Activated CD4-positive, alpha-beta T cell treated with anti-CD3 and anti-CD28 coated beads for 36 hours (primary cell): ENCODE measurements at places on chromosomes 3 and 15.

DNA sequence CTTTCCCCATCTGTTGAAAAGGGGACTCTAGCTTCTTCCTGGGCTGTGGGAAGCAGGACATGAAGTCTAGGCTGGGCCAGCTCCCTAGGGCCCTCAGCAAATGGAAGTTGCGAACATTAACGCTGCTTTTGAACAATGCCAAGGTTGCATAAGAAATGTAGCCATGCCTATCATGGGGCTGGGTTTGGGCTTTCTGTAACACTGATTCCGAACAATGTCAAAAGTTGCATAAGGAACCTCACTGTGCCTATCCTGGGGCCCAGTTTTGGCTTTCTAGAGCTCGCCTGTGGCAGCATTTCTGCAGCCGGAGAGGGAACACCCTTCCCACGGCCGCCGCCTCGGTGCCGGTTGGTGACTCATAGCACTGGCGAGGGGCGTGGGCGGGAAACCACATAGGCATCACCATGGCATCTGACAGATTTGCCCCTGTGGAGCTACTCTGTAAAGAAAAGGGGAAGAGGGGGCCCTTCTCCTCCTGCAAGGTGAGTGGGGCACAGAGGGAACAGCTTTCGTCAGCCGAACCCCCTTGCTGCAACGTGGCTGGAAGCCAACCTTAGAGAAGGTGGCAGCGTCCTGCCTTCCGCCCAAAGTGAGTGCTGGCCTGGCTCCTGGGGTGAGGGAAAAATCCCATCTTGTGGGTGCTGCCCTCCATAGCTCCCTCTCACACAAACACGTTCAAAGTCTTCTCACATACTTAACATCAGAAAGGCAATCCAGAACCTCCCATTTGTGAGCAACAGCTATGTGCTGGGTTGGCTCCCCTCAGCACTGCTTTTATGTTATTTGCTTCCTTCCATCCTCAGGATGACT, 46.6 kb upstream of the ATP2B2 start:
- DNase-seq, result peak; percentile 95

- no peak for DNase-seq
These were observed 464.4 kb downstream of the FOXP1 start for GRCh38 chr3:71119171-71119570.

DNA sequence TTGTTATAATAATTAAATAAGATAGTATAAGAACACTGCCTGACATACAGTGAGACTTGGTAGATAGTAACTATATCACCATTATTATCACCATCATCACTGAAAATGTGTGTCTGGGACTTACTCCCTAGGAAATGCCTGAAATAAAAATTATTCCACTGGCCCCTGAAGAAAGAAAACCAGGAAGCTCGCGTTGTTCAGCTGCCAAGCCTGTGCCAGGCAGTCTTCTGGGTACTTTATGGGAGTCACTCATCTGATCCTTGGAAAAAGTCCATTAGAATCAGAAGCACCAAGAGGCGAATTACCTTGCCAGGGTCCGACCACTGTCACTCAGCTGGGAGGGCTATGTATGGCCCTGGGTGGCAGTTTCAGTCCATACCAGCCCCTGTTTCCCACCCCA, 220.3 kb upstream of the TPM1 start:
- DNase-seq, result no peak

DNA sequence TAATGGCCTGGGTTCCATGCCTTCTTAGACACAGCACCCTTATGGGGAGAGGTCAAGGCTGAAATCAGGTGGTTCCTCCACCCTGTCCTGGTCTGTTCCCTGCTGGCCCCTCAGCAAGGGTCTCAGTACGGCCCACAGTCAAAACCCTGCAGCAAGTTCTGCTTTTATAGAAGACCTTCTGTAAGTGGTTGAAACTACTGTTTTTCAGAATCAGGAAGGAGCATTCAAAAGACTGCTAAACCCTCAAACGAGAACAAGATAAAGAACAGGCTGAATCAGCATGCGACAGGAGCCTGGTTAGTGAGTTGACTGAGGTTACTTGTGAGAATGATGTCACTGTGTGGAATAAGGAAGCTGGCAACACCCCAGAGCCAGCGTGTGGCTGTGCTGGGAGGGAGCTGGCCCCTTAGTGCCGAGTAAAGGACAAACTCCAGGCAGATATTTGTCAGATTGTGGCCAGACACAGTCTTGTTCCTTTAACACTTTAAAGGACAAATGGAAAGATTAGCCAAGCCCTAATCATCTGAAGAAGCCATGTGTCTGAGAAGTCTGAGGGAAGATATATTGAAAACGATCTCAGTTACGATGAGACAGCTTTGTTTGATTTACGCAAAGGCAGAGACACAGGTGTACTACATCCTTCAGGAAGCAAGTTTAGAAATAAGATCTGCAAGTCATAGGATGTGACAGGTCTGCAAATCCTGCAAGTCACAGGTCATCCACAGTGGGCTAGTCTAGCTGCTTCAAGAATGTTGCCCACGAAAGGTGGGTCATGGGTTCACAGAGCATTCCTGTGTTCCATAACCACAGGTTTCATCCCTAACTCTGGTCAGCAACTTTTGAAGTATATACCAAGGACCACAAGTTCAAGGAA, 54.0 kb downstream of the B3GNT5 start:
- DNase-seq, result peak; percentile 72

- DNase-seq, result no peak
These were observed 124.8 kb upstream of the NECTIN3 start for GRCh38 chr3:110946810-110947209.

DNA sequence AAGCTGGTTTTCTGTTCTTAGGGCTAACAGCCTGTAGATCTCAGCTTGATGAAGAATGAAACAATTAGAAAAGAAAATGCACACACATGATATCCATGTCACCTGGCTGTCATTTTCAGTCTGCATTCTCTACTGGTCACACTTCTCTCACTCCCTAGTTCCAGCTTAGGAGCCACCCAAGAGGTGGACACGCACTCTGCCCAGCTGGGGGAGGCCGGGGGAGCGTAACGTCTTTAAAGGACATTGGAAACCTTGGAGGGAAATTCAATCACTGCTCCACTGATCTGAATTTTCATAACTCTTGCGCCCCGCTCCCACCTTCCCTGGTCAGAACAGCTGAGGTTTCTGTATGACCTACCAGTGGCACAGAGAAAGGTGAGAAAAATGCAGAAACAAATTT, 79.7 kb downstream of the RAB11A start:
- no peak for DNase-seq

- no peak for DNase-seq
These were observed 1131.4 kb downstream of the IGSF11 start for GRCh38 chr3:117903226-117903625.

- no peak for DNase-seq
These were observed 50.0 kb upstream of the LCTL start for GRCh38 chr15:66615846-66616245.

DNA sequence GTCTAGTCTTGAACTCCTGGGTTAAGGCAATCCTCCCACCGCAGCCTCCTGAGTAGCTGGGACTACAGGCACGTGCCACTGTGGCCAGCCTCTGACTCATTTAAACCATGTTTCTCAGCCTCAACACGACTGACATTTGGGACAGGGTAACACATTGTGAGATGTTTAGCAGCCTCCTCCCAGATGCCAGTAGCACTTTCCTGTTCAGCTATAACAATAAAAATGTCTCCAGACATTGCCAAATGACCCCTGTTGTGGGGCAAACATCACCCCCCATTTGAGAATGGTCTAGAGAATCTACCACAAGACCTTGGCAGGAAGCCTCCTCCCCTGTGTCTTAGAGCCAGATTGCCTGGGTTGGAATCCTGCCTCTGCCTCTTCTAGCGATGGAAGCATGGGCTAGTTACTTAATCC, 8.4 kb downstream of the TMEM40 start:
- DNase-seq, result peak; percentile 70

DNA sequence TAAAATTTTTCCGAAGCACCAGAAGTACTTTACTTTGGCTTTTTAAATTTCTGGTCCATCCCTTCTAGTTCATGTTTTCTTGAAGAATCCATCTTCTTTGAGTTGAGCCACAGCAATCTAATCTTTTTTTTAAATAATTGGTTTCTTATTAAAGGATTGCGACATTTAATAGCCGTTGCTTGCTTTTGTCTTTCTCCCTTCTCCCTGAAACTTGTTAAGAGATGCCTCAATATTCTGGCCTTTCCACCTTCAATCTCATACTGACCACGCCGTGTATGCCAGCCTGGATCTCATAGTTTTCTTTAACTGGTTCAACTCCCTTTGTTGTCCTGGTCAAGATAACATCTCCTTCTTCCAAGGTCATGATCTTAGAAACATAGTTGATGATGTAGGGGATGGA, 18.4 kb upstream of the RPLP1 start:
- DNase-seq, result no peak

- DNase-seq, result no peak
These were observed 56.5 kb downstream of the RAB7A start for GRCh38 chr3:128782282-128783146.

GRCh38 chr3:184384856-184385422, 5.1 kb downstream of the CHRD start:
- no peak for DNase-seq

- DNase-seq, result peak; percentile 43
These were observed 698 bp downstream of the MELTF start for GRCh38 chr3:197028728-197029510.

DNA sequence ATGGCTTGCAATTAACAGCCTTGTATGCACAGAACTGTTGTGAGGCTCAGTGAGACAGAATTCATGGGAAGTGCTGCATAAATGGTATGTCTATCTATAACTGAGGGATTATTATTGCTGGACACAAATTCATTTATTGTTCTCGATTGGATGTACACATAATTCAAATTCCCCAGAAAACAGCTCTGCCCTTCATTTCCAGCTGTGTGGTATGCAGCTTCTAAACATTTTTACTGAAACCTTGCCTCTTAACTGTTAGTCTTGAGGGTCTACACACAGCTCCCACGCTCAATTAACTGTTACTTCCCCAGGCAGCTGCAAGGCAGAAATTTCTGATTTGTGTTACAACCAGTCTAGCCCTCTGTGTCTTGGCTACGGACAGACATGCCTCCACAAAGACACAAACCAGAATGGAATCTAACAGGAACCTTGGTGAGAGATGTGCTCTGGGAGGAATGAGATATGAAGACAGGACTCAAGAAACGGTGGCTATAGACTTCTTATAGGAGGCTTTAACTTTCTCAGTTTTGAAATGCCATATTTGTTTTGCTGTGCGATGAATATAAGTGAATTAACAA, 139.7 kb upstream of the TBL1XR1 start:
- no peak for DNase-seq

GRCh38 chr15:64970698-64971097, 19.0 kb downstream of the SPG21 start:
- DNase-seq, result no peak

- DNase-seq, result no peak
These were observed 199.8 kb downstream of the GAP43 start for GRCh38 chr3:115823083-115823482.

DNA sequence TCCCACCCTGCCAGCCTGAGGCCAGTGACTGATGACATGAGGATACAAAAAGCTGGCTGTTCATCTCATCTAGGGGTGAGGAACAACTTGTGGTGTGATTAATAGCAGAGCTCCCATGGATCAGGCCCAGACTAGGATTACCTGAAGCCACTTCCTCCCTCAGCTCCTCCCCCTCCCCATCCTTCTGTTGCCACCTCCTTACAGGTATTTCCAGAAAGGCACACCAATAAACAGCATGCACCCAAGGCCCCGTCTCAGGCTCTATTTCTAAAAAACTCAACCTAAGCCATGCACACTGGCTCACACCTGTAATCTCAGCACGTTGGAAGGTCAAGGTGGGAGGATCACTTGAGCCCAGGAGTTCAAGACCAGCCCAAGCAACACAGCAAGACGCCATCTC, 54.1 kb downstream of the SRGAP3 start:
- no peak for DNase-seq

DNA sequence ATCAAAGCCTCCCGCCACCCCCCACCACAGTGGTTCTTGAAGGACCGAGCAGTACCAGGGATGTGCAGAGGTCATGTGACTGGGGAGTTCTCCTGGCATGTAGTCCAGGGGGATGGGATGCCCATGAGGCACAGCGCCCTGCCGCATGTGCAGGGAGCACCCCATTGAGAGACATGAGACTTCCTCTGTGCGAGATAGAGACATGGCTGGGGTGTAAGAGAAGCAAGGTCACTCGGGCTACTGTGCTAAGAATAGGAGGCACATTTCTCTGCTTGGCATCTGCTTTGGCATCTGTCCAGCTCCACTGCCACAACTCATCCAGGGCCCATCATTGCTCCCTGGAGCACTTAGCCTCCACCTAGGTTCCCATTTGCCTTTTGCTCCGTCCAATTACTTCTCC, 2.4 kb upstream of the CYP1A1 start:
- DNase-seq, result no peak

- DNase-seq, result no peak
These were observed 46.5 kb downstream of the CD86 start for GRCh38 chr3:122101646-122102045.

GRCh38 chr15:63088533-63089245, 33.0 kb upstream of the LACTB start:
- DNase-seq, result no peak

GRCh38 chr3:40876009-40876408, 323.3 kb upstream of the CTNNB1 start:
- DNase-seq, result no peak

- no peak for DNase-seq
These were observed 262.0 kb downstream of the SHOX2 start for GRCh38 chr3:157844216-157844615.

DNA sequence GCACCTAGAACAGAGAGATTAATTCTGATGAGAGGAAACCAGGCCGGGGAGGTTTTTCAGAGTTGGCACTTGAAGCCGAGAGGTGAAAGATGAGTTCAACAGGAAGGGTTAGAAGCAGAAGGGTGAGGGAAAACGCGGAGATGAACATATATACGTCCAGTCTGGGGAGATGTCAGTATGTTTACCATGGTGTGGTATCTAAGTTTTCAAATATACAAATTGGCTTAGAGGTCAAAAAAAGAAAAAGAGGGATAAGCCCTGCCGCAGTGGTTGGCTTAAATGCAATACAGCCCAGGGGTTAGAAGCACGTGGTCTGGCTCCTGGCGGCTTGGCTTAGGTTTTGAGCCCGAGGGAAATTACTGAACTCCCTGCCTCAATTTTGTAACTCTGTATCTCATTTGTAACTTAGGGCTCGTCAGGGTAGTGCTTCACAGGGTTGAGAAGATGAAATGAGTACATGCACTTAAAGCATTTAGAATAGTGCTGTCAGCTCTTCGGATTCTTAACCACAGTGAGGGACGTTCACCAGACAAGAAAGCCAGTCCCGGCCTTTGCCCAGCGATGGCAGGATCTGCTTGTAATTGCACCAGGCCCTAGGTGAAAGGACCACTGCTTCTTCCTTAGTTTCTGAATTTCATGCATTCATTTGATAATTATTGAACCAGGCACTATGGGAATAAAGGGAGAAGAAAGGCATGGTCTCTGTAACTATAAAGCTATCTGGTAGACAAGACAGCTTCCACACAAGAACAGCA, 6.4 kb downstream of the HES1 start:
- DNase-seq, result no peak

- DNase-seq, result peak; percentile 30
These were observed 75.8 kb downstream of the SATB1 start for GRCh38 chr3:18349197-18349798.

GRCh38 chr15:22810033-22810852, 23.8 kb downstream of the NIPA1 start:
- DNase-seq, result no peak
